ENCODE measurements at places on chromosomes 3 and 15.
A peak's percentile ranks its signal among the peaks of the same experiment; 100 is the strongest.

DNA sequence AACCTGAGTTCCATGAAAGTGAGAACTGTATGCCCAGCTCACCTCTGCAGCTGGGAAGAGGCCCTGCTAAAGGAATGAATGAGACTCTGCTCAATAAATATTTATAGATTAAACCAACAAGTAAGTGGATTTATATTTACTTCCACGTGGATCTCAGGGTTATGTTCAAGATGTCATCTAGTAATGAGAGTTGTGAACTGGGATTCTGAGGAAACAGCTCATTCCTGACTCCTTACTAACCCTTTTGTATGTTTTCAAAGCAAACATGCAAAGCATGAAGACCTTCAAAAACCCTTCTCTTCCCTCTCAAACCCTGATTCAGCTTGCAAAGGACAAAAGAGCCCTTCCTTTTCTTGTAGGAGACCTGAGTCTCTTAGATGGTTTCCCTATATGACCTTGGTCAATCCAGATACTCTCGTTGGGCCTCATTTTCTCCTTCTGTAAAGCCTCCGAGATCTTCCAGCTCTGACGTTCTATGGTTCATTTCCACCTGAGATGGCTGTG lies 53.4 kb downstream of the LSM3 start:
- DNase-seq = no peak

GRCh38 chr15:86163816-86164215 lies 84.1 kb downstream of the AGBL1 start:
- DNase-seq = no peak

DNA sequence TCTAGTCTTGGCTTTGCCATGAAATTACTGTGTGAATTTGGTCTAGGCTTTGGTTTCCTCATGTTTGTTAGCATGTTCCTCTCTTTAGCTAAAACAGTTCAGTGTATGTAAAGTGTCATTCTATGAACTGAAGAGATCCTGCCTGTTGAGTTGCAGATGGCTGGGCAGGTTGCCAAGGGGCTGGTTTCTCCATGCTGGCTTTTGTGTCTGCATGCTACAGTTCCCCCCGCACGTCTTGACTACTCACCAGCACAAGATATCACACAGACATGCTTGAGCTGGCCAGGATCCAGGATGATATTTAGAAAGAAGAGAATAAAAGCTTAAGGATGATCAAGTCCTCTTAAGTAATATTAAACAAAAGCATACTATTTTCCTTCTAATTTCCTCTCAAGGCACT lies 90.2 kb downstream of the CERS3 start:
- DNase-seq = peak; percentile 50

DNA sequence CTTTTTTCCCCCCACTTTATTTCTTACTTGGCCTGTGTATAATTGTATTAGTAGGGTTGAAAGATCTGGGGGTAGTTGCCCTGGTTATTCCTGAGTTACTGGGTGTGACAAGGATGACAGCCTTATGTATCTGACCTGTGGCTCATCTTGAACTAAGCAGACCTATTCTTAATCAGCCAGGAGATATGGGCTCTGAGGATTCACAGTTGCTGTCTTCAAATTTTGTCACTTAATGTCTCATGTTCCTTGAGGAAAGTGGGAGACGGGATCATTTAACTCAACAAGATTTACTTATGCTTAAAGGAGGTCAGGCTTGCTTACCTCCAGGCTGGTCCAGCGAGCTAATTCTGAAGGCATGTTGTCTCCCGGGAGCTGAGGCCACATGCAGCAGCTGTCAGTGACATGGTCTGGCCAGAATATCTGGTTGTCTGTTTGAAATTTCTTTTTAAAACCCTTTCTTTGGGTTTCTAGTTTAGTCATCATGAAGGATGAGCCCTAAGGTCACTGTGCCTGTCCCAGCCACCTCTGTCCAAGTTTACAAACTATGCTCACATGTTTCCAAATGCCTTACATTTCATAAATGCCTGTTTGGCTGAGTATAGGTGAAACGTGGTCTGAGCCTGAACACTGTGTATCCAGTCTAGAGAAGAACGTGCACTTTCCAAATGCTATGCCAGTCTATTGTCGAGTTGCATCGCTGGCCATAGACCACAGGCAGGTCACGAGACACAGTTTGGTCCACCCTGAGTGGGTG lies 26.8 kb downstream of the LRTM1 start:
- DNase-seq = no peak

GRCh38 chr3:152175528-152175889 lies 93.2 kb upstream of the MBNL1 start:
- peak; percentile 4 for DNase-seq

- DNase-seq = no peak
Observed at GRCh38 chr3:43198791-43199644, 87.3 kb upstream of the SNRK start.

- no peak for DNase-seq
Observed at GRCh38 chr15:43792761-43793476, 799 bp downstream of the SERF2 start.

- no peak for DNase-seq
Observed at GRCh38 chr15:93290618-93290946, 201.6 kb upstream of the RGMA start.

- no peak for DNase-seq
Observed at GRCh38 chr3:40461161-40461560, 4.0 kb downstream of the RPL14 start.

DNA sequence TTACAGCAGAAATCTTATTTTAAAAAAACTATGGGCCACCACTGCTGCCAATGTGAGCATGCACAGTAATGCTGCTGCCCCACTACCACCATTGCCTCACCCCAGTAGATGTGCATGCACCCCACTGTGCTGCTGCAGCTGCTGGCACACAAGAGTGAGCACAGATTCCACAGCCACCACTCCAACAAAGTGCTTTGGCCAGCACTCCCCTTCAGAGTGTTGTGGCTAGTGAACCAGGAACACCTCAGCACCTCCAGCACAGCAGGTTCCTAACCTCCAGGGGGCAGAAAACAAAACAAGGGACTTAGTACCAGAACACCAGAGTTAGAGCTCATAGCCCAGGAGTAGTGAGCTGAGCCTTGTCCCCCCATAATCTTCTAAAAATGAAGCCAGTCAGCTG lies 629.6 kb downstream of the PYDC2 start:
- DNase-seq = no peak

DNA sequence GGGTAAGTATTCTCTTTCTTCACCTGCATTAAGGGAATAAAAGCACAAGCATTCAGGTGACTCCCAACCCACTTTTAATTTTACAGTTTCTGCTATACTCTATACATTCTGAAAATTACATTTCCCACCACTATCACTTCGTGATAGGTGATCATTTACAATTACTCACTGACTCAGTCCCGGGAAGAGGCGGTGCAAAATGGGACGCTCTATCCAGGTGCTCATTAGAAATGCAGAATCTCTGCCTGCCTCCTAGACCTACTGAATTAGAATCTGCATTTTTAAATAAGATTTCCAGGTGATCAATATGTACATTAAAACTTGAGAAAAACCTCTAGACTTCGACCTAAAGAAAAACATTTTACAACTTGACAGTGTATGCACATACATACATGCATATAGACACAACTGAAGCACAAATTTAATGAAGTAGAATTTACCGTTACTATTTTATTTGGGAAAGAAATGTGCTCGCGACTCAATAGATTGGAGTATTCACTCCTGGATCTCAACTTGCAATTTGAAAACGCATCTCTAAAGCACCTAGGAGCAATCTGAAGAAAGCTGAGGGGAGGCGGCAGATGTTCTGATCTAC lies 598 bp upstream of the TGFBR2 start:
- no peak for DNase-seq

GRCh38 chr3:97306226-97306625 lies 458.3 kb upstream of the ARL6 start:
- no peak for DNase-seq
